ENCODE measurements at places on chromosomes 2 and 18.
A peak's percentile ranks its signal among the peaks of the same experiment; 100 is the strongest.

- DNase-seq = no peak
These were observed 240.3 kb upstream of the CELF4 start for GRCh38 chr18:37805773-37806404.

DNA sequence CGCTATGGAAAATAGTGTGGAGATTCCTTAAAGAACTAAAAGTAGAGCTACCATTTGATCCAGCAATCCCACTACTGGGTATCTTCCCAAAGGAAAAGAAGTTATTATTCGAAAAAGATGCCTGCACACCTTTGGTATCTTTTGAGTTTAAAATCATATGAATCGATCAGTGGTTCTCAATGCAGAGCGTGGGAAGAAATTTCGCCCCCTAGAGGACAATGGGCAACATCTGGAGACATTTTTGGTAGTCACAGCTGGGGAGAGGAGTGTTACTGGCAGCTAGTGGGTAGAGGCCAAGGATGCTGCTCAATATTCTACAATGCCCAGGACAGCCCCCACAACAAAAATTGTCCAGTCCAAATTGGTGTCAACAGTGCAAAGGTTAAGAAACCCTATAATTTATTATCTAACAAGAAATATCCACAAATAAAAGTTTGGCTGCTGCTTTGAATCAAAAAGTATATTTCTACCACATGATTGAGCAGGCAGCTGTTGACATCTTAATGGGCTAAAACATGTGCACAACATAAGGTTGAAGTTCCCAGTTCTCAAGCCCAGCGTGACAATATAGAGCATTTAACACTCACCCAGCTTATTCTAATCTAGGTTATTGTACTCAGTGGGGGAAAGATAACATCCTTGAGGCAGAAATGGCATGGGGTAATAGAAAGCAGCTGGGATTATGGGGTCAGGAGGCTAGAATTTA, 425.7 kb downstream of the LRATD1 start:
- no peak for DNase-seq

DNA sequence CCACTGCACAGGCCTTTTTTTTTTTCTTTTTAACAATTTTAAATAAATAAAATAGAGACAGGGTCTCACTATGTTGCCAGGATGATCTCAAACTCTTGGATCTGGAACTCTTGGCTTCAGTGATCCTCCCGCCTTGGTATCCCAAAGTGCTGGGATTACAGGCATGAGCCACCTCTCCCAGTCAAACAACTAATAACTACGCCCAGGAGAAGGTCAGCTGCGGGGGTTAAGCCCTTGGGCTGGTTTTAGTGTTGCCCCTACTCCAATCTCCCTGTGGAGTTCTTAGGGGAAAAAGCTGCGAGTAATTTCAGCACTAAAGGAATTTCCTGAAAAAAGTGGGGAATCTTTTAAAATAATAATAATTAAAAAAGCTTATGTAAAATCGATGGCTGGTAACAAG, 96.4 kb upstream of the XPO1 start:
- DNase-seq = no peak

GRCh38 chr18:57891707-57892391, 88.7 kb upstream of the ATP8B1 start:
- no peak for DNase-seq

DNA sequence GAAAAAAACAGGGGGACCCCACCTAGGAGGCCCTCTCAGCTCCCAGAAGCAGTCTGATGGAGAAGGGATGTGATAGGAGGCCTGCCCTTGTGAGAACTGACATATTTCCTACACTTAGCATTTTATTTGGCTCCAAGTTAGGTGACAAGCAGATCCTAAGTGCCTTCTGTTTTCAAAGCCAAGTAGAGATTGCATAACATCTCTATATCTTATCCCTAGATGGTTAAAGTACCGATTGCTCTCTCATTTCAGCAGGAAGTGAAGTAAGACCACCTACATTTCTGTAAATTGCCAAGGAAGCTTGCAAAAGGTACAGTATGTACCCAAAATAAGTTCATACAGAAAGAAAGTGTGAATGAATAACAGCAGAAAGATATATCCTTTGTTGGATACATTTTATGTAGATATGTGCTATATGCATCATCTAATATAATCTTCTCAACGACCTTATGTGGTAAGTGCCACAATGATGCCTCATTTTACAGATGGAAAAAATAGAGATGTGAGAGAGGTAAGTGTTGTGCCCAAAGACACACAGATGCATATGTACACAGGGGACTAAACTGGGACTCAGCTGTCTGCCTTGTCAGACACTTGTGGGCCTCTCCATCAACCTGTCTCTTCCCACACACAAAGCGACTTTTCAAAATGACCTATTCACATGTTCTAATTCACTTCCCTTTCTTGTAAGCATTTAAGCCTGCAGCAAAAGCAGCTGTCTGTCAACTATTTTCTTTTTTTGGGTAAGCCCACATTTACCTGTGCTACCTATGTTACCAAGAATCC, 38.9 kb downstream of the DHRS9 start:
- no peak for DNase-seq

- no peak for DNase-seq
These were observed 98.1 kb downstream of the SP3 start for GRCh38 chr2:173866874-173867618.

- no peak for DNase-seq
These were observed 165.9 kb upstream of the STON1 start for GRCh38 chr2:48364100-48364499.

GRCh38 chr2:114550895-114551793, 108.7 kb downstream of the DPP10 start:
- peak; percentile 72 for DNase-seq

- DNase-seq = no peak
These were observed 3.0 kb downstream of the EXOC6B start for GRCh38 chr2:72822794-72823193.

- DNase-seq = peak; percentile 83
These were observed 12.4 kb downstream of the NIF3L1 start for GRCh38 chr2:200901459-200902072.

- DNase-seq = no peak
These were observed 189.4 kb downstream of the PLCL1 start for GRCh38 chr2:197993830-197994229.

DNA sequence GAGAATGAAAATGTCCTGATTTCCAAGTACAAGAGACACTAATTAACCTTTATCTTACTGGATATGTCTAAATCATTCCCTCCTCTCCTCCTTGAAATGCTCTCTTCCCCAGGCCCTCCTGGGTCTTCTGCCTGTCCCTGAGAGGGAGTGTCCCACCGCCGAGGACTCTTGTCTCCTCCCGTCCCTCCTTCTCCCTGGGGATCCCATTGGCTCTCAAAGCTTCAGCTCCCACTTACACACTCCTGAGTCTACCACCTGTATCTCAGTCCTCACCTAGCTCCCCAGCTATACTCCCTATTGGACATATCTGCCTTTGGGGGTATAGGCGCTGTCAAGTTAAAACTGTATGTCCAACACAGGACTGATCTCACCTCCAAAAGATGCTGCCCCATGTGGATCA, 116.1 kb downstream of the TMEM163 start:
- DNase-seq = no peak

DNA sequence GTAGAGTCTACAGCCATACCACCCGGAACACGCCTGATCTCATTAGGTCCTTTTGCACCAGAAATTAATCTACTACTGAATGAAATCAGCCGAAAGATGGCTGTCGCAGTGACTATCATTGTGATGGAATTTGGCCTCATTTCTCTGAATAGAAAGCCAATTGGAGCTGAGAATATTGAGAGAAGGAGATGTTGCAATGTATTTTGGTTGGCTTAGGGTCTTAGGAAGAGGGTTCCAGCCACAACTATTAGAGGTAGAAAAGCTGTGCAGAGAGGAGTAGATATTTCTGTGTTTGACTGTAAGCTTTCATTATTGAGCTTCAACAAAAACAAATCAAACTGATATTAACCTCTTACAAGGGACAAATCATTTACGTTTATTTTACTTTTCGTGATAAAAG, 98.1 kb downstream of the THSD7B start:
- no peak for DNase-seq

DNA sequence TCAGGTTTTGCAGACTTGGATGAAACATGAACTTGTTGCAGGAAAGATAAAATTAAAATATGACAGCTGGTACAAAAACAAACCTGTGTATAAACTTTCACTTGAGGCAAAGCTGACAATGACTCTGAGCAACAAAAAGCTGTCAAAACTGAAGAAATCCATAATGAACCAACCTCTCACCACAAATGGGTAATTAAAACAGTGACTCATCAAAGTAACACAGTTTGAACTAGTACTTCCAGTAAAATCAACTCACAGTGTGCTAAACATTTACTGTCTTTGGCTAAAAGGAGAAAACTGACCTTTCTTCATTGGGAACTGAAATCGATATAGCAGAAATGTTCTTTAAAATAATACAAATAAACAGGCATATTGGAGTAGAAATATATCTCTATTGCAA, 209.7 kb downstream of the WDPCP start:
- DNase-seq = no peak

- DNase-seq = no peak
These were observed 56.3 kb upstream of the ACMSD start for GRCh38 chr2:134782107-134782506.

DNA sequence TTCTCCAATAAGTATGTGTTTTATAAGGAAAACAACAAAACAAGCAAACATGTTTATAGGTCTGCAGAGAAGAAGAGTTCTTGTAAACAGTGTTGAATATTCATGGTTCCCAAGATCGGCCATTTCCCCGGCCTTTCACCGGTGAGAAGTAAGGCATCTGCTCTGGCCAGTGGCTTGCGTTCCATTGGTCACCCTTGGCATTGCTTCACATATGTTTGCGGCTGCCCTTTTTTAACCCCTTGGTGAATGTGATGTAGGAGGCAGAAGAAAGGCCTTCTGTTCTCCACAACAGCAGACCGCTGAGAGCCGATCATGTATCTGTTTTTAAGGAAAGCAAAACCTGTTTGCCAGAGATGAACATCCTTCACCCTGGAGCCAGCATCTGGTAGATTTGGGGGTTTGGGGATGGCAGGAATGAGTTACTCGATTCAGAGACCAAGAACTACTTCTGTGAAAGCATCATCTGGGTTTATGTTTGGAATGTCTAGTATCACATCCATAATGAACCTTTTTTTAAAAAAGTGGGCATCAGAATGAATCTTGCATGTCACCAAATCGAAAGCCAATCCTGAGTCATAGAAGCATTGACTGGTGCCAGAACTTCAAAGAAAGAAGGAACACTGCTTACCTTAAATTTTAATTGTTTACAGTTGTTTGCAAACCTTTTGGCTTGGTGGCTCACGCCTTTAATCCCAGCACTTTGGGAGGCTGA, 112.3 kb downstream of the AGAP1 start:
- DNase-seq = no peak

GRCh38 chr2:241615522-241616052, 21.4 kb downstream of the THAP4 start:
- DNase-seq = no peak

GRCh38 chr2:98568161-98568956, 40.0 kb downstream of the COA5 start:
- DNase-seq = no peak

DNA sequence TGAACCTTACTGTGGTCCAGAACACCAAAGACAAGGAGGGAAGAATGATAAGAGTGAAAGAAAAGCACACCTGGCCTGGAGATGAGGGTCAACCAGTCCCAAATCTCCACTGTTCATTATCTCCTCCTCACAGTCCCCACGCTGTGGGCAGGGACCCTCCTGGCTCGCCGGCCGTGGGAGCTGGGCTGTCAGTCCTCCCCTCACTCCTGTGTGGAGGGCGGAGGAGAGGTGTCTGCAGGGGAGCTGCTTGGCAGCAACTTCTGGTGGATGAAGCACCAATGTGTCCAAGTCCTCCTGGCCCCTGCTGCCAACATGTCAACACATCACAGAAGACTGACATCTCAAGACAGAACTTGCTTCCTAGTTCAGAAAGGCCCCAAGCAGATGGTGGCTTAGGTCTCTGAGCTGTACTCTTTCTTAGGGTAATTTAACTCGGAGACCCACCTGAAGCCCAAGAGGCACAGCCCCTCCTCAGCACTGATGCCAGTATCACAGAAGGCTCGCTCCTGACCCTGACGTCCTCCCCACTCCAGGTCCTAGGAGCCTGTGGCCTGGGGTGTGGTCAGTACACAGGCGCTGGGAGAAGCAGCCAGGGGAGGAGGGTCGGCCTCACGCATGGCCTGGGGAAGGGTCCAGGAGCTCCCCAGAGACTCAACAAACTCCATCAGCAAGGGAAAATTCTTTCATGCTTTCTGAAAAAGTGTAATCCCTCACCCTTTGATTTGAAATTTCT, 54.5 kb downstream of the PARD6G start:
- DNase-seq = no peak

DNA sequence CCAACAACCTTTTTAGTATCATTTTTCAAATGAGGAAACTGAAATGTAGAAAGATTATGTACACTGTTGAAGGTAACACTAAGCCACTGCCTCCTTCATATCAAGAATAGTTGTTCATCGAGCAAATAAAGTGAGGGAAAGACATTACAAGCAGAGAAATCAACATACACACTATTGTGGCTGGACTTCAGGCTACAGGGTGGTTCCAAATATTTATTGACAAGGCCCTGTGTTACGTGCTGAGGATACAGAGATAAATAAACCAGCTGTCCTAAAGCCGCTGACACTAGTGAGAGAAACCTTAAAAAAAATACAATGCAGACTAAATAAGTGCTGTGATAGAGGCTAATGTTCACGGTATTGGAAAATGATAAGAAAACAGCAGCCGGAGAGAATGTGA, 1.9 kb upstream of the LNPK start:
- DNase-seq = no peak

GRCh38 chr18:29160170-29160569, 983.2 kb upstream of the CDH2 start:
- peak; percentile 89 for DNase-seq

DNA sequence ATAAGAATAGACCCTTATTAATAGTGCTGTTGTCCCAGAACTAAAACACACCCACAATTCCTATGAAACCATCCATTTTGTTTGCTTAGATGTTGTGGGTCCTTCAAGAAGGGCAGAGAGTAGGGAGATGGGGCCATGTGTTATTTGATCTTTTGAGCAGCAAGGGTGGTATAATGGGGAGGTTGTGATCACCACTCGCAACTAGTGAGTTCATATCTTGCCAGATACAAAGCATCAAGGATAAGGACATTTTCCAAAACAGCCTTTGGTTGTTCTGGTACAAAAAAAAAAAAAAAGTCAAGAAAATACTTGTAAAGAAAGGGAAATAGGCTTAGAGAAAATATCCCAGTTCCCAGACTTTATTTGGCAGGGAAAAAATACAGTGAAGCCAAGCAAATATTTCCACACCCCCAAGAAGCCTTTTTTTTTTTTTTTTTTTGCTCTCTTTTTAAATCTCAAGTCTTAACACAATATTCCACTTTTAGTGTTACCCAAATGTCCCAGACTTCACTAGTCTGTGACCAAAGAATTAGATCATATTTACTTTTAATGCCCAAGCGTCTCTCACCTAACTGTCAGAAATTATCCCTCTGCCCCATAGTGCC, 54.1 kb downstream of the ANTXR1 start:
- no peak for DNase-seq

DNA sequence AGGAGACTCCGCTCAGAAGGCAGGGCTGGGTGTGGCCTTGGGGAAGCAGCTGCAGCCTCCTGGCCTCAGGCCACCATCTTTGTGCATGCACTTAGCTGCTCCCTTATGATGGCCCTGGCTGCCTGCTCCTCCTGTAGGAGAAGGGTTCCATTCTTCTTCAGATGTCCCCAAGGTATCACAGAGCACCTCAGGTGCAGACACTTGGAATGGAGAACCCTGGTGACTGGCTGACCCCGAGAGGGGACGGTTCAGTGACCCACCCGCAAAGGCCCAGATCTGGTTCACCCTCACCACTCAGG, 9.6 kb downstream of the GPAT2 start:
- no peak for DNase-seq

GRCh38 chr18:43571078-43571689, 293.9 kb upstream of the SYT4 start:
- DNase-seq = peak; percentile 77

GRCh38 chr2:42914314-42914713, 121.9 kb upstream of the HAAO start:
- DNase-seq = peak; percentile 49
